MM.1S (cell line): ENCODE measurements at places on chromosomes 1 and 21.
A peak's percentile ranks its signal among the peaks of the same experiment; 100 is the strongest.

DNA sequence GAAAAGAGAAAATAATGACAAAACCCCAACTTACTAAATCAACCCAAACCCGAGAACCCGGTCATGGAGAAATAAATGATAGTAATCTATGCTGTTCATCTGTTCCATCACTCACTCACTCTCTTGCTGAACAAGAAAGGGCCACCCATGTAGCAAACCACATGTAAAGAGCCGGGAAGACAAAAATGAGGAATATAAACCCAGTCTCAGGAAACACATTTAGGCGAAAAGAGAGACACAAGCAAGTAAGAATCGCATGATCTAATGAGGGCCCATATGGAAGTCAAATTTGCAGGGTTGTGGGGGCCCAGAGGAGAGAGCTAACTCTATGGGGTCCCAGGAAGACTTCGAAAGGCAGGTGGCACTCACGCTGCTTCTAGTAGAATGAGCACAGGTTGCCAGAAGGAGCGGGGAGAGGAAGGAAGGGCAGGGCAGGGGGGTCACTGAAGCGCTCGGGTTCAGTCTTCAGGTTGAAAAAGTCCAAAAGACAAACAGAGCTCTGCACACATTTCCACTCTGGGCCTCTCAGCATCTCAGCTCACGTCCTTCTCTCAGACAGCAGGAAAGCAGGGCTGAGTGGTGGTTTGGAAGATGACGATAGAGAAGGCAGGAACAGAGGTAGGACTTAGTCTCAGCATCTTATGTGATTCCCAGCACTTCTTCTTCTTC is 142.9 kb upstream of the KRTAP19-8 start:
- DNase-seq, result no peak

GRCh38 chr1:197140121-197140520 is 6.3 kb downstream of the ASPM start:
- no peak for DNase-seq

- DNase-seq, result peak; percentile 85
Measured at GRCh38 chr1:233440951-233441401, 113.5 kb downstream of the MAP3K21 start.

DNA sequence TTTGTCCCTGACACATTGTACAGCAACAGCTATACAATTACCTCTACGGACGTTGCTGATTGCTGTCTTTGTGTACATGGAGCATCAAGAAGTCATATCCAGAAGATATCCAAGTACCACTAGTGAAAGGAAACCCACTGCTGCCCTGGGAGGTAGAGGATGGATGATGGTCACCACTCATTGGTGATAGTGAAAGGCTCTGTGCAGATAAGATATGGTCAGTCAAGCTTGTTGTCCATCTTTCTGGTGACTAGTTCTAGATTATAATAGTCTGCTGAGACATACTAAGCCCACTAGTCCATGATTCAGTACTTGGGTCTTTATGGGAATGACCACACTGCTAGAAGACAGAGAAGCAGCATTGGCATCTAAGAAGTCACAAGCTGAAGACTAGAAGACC is 30.3 kb downstream of the NIBAN1 start:
- no peak for DNase-seq

DNA sequence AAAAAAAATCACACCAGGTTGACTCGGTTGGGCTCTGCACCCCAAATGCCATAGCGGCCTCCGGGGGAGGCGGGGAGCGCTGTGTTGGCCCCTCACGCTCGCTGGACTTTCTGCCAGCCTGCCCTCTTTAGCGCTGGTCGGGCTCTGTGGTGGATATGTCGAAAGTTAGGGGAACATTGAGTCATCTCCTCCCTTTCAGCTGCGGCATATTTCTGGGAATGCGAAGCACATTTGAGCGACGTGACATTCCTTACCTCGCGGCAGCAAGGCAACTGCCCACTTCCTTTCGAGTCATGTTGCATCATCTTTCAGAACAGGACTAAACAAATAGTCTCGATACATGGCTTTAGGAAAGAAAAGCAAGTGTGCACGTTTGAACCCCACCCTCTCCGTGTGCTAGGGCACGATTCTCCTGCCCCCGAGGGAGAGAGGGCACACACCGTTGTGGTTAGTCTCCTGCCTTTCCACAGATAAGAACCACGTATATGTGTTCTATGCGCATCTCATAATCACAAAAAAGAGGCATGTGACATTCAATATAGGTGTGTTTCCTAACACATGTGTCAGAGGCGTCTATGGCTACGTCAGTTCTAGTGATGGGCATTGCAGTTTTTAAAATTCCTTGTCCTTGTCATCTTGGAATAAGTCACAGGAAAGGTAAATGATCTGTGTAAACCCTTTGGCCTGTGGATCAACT is 105.9 kb upstream of the SLC45A1 start:
- no peak for DNase-seq

DNA sequence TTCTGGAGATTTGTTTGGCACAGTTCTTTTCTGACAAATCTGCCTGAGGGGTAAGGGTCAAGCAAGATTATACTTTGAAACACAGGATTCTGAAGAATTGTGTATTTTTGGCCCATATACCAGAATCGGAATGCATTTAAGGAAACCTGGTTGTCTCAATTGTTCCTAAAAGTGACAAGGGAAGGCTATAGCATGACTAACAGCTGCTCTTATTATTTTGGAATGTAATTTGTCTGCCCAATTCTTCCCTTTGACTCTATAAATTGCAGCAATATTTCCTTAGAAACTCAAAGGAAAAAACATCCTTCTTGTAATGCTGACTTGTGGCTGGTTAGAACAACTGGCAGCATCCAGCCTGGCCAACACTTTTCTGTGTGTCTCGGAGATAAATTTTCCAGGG is 15.8 kb upstream of the VCAM1 start:
- no peak for DNase-seq

GRCh38 chr1:218259800-218260199 is 25.3 kb upstream of the RRP15 start:
- peak; percentile 55 for DNase-seq

DNA sequence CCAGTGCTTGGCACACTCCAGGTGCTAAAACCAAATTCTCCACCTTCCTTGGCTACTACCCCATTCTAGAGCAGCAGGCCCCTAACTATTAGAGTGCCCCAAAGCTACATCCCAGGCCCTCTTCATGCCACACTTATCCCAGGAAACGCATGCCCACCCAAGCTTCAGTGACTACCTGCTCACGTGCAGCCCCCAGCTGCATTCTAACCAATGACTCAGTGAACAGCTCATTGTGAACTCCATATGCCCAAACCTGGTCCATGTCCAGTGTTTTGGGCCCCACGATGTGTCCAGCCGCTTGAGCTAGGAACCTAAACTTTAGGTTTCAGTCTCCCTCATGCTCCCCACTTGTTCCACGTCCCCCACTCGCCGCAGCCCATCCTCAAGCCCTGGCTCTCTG is 41.5 kb downstream of the NKAIN1 start:
- DNase-seq, result no peak

GRCh38 chr21:41778930-41779600 is 12.2 kb upstream of the RIPK4 start:
- DNase-seq, result no peak

DNA sequence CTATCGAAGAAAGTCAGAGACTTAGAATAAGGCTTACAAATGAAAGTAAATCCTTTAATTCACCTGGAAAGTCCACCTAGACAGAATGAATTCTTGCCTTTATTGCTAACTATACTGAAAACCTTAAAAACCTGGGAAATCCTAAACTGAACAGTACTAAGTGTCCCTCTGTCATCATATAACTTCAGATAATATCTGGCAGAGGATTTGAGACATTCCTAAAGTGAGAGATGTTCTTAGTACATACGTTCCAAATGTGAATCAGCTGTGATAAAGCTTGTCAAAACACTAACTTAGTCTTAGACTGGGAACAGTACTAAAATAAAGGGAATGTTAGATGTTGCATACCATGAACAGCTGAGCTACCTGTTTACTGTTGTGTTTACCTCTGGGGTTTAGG is 121.7 kb downstream of the TNFSF18 start:
- no peak for DNase-seq

GRCh38 chr1:25117233-25117823 is 115.0 kb downstream of the SYF2 start:
- DNase-seq, result peak; percentile 45

DNA sequence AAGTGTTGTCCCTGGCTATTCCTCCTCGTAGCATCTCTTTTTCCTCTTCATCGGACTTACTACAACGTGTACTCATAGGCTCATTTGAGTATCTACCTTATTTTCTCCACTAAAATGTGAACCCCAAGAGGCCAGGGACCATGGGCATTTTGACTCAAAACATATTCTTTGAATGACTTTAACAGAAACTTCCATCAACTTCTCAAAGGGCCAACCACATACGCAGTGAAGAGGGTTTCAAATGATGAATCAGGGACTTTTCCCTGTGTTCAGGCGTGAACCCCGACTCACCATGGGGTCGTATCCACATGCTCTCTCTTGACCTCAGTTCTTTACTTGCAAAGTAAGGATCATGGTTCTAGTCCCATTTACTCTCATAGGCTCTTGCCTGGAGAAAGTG is 20.2 kb upstream of the GPR137B start:
- no peak for DNase-seq

GRCh38 chr1:56160773-56161315 is 418.5 kb downstream of the PLPP3 start:
- no peak for DNase-seq
